ENCODE measurements at places on chromosomes 7 and 10.
A peak's percentile ranks its signal among the peaks of the same experiment; 100 is the strongest.

- no peak for DNase-seq
Observed at GRCh38 chr7:153772966-153773365, 279.2 kb upstream of the DPP6 start.

- DNase-seq: no peak
Observed at GRCh38 chr7:68971634-68972340, 626.5 kb upstream of the AUTS2 start.

DNA sequence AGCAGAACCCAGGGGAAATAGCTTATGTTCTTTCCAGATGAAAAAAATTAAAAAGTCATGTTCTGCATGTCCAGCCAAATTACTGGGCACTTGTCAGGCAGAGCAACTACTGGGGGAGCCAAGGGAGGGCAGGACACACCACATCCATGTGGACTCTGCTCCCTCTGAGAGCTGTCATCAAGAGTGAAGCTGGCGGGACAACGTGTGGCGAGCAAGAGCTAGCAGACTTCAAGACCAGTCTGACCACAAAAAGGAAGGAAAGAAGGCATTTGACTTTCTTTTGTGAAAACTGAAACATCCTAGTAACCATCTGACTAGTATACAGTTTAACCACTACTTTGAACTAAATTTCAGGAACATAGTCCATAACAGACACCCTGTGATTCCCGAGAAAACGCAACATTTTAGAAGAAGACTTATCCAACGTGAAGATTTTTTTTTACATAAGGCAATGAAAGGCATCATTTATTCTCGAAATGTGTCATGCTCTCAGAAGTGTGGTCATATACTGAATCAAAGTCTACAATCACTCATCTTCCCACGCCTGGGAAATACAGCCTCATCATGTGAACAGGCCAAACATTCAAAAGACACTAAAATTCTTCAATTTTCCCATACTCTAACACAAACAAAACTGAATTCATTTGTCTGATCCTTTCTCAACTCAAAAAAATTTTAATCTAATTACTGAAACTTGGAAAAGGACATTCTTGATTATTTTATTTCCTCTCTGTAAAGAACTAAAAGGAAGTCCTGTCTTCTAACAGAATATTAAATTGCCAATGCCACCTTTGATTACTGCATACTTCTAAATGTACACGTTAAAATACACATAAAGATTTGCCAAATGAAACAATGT is 15.5 kb downstream of the CYTH3 start:
- DNase-seq: peak; percentile 64

- no peak for DNase-seq
Observed at GRCh38 chr10:62261666-62262065, 7.0 kb downstream of the RTKN2 start.

GRCh38 chr10:20743942-20744341 is 153.2 kb downstream of the NEBL start:
- DNase-seq: no peak

DNA sequence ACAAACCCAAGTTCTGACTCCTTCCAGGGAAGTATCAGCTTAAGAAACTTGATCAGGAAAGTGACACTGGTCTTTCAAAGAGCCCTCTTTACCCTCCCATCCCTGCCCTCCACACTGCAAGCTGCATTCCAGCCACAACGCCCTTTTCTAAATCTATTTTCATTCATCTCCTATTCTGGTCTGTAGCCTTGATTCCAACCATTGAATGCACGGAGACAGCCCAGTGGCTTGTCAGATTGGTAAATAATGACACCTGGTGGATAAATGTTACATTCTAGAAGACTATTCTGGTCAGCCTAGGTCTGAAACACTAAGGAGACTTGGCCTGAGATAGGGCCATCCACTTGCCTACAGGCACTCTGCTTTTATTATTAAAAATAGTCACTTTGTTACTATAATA is 20.9 kb downstream of the MORN4 start:
- peak; percentile 52 for DNase-seq

DNA sequence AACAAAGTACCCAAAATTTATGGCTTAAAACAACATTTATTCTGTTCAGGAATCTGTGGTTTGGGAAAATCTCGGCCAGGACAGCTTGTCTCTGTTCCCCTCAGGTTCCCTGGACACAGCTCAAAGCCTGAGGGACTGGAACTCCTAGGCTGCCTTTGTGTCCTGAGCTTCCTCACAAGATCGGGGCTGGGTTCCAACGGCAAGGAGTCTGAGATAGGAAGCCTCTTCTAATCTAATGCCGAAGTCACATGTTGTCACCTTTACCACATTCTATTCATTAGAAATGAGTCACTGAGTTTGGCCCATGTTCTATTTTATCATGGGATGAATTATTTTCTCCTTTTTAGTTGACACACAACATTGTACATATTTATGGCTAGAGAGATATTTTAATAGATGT is 80.5 kb downstream of the ANKRD26 start:
- no peak for DNase-seq
